HepG2 (cell line): ENCODE measurements at places on chromosomes 1 and 21. TPM values are rescaled to one million over a fixed set of nuclear protein-coding genes. Genes with fewer than 3 reads are reported as not detected.
A peak's percentile ranks its signal among the peaks of the same experiment; 100 is the strongest.

DNA sequence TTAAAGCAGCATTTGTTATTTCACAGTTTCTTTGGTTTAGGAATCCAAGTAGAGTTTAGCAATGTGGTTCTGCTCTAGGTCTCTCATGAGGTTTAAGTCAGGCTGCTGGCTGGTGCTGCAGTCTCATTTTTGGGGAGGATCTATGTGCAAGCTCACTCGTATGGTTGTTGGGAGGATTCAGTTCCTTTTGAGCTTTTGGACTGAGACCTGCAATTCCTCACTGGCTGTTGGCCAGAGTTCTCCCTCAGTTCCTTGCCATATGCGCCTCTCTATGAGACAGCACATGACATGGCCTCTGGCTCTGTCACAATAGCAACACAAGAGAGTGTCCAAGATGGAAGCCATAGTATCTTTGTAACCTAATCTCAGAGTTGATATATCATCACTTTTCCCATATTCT lies 91.0 kb downstream of the OLFML2B start:
- no peak for DNase-seq

Gene GJB4
- total RNA-seq = not detected in 2 replicates

DNA sequence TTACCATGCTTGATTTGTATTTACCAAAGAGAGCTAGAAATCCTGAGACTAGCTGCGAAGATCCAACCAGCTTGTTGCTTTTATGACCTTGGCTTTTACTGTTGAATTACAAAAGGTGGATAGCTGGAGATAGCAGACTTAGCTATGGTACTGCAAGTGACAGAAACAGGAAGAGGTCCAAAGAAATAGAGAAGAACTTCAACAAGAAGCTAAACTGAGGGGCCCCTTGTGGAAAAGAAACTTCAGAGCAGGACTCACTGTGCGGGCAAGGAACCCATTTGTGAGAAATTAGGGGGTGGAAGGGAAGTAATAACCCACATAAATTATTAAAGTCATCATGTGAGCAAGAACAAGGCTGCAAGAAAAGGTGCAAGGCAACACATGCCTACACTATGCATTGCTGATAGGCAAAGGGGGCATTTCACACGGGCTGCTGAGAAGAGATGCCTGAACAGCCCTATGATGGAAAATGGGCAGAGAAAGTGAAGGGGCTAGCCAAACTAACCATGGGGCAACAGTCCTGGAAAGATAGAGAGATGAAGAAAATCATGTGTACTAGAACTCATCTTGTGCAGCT lies 116.6 kb upstream of the PRDX6 start:
- peak; percentile 4 for DNase-seq

Gene CLCA2
- total RNA-seq = not detected in 2 replicates

GRCh38 chr1:235050911-235051360 lies 77.7 kb downstream of the TOMM20 start:
- no peak for DNase-seq

GRCh38 chr21:40839521-40839920 lies 7.4 kb downstream of the DSCAM start:
- no peak for DNase-seq

GRCh38 chr1:211492511-211493132 lies 660 bp upstream of the RD3 start:
- no peak for DNase-seq

DNA sequence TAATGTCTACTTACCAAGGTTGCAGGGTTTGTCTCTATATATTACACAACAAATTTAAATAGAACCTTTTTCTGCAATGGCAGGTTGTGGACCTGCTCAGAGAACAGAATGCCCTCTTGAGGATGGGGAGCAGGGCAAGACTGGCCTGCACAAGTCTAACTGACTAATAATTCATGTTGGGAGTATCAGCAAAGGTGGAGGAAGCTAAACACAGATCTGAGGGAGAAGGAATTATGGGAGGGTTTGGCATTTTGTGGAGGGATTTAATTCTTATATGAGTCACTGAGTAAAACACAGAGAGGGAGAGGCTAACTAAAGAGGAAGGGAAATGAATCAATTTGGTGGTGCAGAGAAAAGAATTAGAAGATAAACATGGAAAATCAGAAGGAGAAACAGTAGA lies 40.0 kb downstream of the CLDN17 start:
- DNase-seq = no peak

Gene SH2D1B
- not detected in 2 replicates for total RNA-seq

GRCh38 chr1:171501305-171502024 lies 16.1 kb downstream of the PRRC2C start:
- no peak for DNase-seq

Gene AMY1B
- total RNA-seq = not detected in 2 replicates

GRCh38 chr1:160949881-160950280 lies 4.7 kb downstream of the ITLN2 start:
- no peak for DNase-seq

Gene WLS
- not detected in 2 replicates for total RNA-seq

Gene PARP1
- total RNA-seq = 85.2 and 125 TPM in 2 replicates

GRCh38 chr1:150578272-150579109 lies 919 bp downstream of the MCL1 start:
- peak; percentile 72 for DNase-seq
